ENCODE measurements at places on chromosomes 3 and 15.

- no peak for DNase-seq
Measured at GRCh38 chr3:45858809-45859543, 17.1 kb upstream of the LZTFL1 start.

- no peak for DNase-seq
Measured at GRCh38 chr3:183909030-183909600, 24.4 kb upstream of the PARL start.

DNA sequence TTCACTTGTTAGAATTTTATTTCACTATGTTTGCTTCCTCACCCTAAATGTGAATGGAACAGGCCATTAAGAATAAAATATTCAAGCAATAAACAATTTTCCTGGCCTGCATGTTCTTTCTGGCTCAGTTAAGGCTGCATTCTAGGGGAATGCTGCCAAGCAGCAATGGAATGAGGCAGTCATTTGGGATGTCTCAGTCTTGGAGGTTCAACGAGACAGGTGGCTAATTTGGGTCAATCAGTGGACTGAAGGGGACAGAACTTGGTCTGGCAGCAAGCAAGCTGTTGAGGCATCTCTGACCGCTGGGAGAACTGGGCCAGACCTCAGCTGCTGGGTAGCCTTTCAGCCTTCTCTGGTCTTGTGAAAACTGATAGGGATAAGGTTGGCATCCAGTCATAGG is 241.6 kb downstream of the NLGN1 start:
- DNase-seq: no peak

GRCh38 chr15:35514759-35515158 is 31.2 kb downstream of the DPH6 start:
- peak; percentile 81 for DNase-seq

DNA sequence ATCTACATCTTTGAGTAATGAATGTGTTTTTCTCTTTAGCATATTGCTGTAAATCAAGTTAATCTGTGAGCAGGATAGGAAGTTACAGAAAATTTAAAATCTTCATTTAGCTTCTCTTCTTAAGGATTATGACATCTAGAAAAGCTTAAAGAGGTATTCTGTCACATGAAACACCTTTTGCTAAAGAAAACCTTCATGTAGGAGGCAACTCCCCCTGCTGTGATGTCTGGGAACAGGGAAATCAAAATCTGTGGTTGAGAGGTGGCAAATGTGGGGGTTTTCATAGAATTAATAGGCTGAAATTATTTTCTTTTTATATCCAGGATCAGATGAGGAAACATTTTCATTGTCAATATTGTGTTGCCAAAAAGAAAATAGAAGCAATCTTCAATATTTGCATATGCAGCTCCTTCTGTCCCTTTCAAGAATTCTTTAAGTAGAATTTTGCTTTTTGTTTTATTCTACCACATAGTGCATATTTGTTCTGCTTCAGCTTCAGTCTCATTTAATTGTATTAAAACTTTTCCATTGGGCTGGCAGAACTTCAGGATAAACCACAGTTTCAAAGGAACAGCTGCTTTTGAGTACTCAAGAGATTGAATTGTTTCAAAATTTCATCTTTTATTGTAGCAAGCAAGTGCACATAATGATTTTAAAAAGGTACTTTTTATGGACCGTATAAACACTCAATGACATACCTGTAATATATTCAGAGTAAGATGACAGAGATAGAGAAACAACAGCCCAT is 128.4 kb downstream of the RAP2B start:
- no peak for DNase-seq

DNA sequence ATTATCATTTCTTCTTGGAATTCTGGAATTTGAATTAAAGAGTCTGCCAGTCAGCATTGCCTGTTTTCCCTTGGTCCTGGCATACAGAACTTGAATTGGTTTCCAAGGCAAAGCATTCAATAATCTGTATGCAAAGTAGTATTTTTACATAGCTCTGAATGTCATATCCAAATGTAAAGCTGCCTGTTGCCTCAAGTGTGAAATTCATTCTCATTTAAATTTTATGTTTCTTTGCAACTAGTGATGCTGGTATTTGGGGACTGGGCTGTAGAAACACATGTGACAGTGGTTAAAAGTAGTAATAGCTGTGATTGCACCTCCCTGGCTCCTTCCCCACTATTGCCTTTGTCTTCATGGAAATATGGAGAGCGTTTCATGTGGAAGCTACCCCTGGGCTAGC is 743.9 kb upstream of the GOLIM4 start:
- DNase-seq: no peak

- no peak for DNase-seq
Measured at GRCh38 chr3:62376906-62377877, 3.8 kb upstream of the FEZF2 start.
